ENCODE measurements at places on chromosomes 16 and 17. TPM values are rescaled to one million over a fixed set of nuclear protein-coding genes. Genes with fewer than 3 reads are reported as not detected.

DNA sequence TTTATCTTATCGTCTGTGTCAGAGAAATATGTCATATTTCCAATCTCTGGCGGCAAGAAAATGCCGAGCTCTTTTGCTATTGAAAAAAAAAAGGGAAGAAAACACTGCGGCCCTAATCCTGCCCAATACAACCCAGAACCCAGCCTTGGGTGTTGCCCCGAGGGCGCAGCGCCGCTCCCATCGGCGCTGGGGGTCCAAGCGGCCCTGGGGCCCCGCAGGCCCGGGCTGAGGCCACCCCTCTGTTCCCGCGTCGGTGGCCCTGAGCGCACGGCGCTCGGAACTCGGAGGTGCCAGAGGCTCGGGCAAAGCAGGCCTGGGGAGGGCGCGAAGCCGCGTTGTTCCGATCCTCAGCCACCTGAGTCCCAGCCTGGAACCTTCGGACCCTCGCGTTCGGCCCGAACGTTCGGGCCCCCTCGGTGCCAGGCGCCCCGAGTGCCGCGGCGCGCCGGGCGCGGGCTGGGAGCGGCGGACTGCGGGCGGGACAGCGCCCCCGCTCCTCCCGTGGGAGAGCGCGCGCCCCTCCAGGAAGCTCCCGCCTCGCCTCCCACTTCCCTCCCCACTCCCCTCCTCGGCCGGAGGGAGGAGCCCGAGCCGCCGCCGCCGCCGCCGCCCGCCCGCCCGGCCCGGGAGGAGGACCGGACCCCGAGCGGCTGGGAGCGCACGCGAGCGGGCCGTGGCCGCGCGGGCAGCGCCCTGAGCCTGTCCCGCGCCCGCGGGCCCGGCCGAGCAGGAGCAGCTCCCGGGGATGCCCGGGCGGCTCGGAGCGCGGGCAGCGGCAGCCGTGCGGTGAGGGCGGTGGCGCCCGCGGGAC lies at the start of gene CPNE2:
Gene CPNE2 (plus strand): TSS at position 609 of the 811 bp plus-strand sequence. CDS start 18,160 bp downstream, outside the sequence.
- DNase-seq: peak; percentile 34

Gene SKAP1
- 92.0 TPM for total RNA-seq

DNA sequence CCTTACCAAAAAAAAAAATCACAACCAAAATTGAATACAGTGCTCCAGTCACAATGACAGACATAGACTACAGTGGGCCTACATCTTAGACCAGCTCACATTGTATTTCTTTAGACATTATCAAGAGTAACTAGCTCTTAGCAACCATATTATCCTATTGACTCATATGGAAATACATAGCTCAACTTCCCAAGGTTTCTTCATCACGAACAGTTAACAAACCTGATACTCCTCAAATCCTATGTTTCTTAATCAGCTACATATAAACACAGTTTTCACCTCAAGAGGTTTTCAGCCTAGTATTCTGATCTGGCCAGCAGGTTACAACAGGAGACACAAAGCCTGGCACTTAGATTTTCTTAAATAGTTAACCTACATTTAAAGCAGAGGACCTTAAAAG lies 29.7 kb downstream of the CMC2 start:
- DNase-seq: no peak

GRCh38 chr17:49508061-49508865 lies 13.2 kb downstream of the NGFR start:
- no peak for DNase-seq
